ENCODE measurements at places on chromosomes 6 and 20.

GRCh38 chr6:158718461-158719046 is 68.7 kb downstream of the SYTL3 start:
- DNase-seq, result no peak

DNA sequence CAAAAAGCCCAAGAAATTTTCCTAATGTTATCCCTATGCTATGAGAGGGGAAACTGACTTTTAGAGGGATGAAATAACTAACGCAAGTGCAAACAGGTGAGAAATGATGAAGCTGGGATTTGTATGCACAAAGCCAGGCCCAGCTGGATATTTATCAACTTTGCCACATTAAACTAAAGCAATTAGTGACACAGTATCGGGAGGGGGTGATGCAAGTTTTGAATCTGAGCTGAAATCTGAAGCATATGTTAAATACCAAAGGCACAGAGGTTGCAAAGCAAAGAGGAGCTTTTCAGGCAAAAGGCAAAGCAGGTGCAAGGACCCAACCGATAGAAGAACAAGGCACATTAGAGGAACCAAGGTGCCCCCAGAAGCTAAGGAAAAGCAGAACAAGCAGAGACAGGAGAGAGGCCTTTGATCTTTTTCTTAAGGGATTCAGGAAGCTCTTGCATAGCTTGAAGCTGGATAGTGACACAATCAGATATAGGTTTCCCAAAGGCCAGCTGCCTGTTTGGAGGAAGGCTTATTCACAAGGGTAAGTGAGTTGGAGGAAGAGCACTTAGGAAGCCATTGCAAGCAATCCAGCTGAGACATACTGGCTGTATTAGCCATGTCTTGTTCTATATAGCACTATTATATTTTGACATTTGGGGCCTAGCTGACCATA is 207.5 kb downstream of the HIVEP2 start:
- DNase-seq, result no peak

- no peak for DNase-seq
Observed at GRCh38 chr20:63433351-63433750, 39.1 kb downstream of the KCNQ2 start.

DNA sequence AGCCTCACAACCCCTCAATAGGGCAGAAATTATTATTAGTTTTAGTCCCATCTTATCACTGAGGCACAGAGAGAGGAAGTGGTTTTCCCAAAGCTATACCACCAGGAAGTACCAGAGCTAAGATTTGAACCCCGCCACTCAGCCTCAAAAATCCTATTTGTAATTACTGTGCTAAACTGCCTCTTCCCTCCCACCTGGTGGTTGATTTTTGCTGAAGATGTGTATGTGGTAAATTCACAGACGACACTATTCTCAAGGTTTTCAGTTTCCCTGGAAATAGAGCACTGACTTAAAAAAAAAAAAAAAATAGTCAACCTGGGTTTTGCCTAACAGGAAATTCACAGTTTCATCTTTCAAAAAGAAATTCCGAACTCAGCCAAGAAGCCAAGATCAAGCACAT is 57.9 kb downstream of the TSHZ2 start:
- DNase-seq, result peak; percentile 29

DNA sequence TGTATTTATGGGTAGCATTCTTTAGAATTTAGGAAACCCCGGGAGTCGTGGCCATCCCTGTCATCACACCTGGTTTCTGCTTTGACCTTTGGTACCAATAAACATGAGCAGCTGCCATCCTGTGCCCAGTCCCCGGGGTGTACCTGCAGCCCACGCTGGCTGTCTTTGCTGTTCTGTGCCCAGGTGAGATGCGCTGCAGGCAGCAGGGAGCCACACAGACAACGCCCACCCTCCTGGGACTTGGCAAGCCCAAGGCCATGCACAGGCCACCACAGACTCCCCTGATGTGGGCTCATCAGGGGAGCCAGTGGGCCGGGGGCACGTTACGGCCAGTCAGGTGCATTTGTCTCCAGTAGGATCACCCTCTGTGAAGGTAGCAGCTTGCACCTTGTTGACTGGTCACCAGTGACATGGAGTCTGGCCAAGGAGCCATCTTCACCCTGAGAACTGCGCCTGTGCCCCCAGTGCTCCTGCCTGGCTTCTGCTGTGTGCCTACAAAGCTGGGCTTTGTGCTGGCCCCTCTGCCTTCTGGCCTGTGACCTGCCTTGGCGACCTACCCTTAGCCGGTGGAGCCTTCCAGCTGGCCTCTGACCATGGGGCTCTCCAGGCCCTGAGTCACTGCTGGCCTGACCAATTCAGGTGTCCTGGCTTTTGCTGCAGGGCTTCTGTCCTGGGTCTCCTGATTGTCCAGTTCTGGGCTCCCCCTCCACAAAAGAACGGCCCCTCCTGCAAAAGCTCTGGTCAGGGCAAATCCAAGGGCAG is 14.2 kb upstream of the UNC93A start:
- DNase-seq, result no peak

DNA sequence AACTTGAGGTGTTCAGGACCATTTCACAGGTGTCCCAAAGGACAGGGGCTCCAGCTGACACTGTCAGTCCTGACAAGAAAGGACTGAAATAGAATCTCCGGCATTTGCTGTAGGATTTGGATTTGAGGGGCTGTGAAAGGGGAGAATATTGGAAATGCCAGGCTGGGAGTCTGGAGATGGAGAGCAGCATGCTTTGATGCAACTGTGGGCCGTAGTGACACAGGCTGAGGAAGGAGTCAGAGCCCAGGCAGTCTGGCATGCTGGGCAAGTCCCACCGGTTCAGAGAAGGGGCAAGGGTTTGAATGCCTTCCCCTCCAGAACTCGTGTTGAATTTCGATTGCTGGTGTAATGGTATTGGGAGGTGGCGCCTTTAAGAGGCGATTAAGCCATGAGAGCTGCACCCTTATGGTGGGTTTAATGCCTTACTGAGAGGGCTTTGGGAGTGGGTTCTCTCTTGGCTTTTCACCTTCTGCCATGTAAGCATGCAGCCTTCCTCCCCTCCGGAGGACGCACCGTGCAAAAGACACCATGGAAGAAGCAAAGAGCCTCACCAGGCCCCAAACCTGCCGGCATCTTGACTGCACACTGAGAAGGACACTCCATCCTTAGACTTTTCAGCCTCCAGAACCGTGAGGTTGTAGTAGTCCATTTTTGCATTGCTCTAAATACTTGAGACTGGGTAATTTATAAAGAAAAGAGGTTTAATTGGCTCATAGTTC is 9.4 kb upstream of the PYGB start:
- no peak for DNase-seq

- DNase-seq, result no peak
Observed at GRCh38 chr6:127858727-127859391, 42.0 kb downstream of the THEMIS start.

DNA sequence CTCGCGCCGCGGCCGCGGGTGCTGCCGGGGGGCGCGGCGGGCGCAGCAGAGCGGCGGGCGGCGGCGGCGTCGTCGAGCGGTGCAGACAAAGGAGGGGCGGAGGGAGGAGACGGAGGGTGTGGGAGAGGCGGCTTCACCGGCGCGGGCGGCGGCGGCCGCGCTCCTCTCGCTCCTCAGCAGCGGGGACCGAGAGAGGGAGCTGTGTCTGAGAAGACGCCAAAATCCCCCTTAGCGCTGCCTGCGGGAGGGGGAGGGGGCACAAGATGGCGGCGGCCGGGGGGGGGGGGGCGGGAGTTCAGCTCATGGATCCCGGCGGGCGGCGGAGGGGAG is 296 bp downstream of the ADNP start:
- no peak for DNase-seq

DNA sequence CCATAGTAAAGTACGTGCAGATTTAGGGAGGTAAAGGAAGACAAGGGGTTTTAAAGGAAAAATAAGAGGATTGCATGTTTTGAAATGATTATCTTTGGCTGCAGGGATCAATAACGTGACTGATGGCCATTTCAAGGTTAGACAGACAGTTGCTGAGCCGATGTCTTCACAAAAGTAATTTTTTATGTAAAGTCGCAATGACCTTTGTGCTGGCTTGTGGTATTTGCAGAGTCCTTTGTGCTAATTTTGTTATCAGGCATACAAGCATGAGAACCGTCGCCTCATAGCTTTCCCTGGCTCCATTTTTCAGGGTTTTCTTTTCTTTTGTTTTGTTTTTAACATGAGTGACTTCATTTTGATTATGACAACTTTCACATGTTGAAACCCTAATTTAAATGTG is 605.7 kb upstream of the GJE1 start:
- no peak for DNase-seq

GRCh38 chr6:153140299-153140698 is 9.2 kb upstream of the RGS17 start:
- DNase-seq, result no peak

- no peak for DNase-seq
Observed at GRCh38 chr20:25275813-25276532, 28.1 kb downstream of the PYGB start.

GRCh38 chr6:136922685-136923006 is 545 bp downstream of the SLC35D3 start:
- no peak for DNase-seq

DNA sequence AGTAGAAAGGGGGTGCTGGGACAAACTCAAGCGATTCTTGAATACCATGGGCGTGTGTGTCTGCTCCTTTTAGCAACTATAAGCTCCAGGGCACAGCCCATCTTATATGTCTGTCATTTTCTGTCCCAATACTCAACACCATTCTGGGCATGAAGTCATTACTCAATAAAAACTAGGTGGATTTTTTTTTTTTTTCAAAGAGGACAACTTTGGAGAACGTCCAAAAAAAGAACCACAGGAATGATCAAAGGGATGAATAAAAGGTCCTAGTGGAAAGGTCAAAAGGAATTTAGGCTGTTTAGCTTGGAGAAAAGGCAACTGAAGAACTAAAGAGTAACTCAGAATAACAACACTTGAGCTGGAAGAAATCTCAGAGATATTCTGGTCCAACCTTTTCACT is 24.4 kb downstream of the UQCC1 start:
- no peak for DNase-seq

DNA sequence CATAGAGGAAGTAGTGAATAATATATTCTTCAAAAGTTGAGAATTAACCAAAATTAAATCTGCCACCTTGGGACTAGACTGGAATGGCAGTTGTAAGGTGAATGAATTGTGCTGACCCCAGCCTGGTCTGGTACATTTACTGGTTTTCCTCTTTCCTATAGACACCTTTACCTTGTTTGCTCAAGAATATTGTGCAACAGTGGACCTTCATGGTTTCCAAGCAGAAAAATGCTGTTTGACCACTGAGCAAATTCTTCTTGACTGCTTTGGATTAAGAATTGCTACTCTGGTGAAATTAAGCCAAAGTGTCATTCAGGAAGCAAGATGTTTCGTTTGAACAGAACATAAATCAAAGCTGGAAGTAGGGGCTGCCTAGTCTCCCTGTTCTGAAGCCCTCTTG is 156.6 kb upstream of the TAB2 start:
- no peak for DNase-seq

- DNase-seq, result no peak
Observed at GRCh38 chr20:9163251-9163650, 94.4 kb downstream of the PLCB4 start.

DNA sequence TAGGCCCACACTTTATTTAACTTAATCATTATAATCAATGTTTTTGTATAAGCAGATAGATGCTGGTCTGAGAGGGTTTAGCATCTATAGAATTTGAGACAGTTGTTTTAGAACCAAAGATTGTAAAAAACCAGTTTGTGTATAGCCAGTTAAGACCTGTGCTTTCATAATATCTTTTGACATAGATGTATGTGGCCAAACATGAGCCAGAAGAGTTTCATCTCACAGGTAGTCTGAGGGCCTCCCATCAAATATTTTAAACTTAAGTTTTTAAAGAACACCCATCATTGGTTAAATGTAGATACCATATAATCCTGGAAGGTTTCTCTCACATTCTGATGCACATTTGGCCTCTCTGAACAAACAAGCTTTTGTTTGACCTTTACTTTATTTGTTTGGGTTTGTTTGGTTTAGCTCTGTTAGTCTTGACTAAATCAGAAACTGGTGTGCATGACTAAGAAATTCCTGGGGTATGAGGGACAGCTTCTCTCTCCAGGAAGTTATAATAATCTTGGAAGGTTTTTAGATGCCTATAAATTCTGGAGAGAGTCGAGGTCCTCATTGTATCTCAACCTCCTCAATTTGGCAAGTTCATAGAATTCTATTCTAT is 58.0 kb upstream of the TMEM200A start:
- DNase-seq, result no peak

DNA sequence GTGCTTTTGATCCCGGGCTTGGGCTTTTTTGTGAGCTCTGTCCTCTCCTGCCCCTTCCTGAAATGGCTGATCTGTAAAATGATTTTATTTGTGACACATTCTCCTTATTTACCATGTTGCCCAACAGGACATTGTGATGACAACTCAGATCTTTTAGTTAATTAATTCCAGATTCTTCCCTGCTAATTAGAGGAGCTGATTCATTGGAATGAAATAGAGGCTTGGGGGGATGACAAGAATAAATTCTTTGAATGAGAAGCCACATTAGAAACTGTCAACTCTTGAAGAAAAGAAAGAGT is 26.1 kb upstream of the GABRR1 start:
- no peak for DNase-seq

DNA sequence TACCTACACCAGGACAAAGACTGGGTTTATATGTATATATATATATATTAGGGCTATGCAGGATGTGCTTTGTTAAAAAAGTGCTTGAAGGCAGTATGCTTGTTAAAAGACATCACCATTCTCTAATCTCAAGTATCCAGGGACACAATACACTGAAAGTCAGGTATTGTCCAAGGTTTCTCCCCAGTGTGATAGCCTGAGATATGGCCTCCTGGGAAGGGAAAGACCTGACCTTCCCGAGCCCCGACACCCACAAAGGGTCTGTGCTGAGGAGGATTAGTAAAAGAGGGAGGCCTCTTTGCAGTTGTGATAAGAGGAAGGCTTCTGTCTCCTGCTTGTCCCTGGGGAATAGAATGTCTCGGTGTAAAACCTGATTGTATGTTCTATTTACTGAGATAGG is 156.9 kb downstream of the GPX5 start:
- DNase-seq, result no peak

GRCh38 chr6:154414021-154414813 is 57.6 kb upstream of the IPCEF1 start:
- DNase-seq, result no peak

- no peak for DNase-seq
Observed at GRCh38 chr20:6053776-6054688, at the start of gene LRRN4. LRRN4 (minus strand) TSS chr20:6054060; CDS start chr20:6052799, 1,261 bp downstream.

DNA sequence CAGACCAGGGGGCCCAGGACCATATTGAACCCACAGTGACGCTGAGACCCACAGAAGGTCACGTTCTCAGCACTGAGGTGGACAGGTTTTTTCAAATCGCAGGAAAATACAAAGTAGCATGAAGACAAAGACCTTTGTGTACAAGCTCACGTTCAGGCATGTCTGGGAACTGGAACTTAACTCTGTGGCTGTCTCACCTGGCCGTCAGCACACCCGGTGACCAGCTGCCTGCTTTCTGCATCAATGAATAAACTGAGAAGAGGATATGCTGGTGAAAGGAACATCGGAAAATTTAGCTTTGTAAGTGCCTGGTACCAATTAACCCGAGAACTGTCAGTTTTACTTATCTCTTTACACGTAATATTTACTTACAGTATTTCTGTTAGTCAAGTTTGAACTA is 36.5 kb downstream of the WDR27 start:
- no peak for DNase-seq

DNA sequence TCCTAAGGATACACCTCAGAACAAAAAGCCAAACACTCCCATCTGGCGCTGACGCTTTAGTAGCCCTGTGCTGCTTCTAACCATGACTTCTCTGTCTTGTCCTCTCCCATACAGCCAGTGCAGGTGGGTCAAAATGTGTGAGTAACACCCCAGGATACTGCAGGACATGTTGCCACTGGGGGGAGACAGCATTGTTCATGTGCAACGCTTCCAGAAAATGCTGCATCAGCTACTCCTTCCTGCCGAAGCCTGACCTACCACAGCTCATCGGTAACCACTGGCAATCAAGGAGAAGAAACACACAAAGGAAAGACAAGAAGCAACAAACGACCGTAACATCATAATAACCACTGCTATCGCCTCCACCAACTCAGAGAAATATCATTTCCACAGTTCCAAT is 1.4 kb downstream of the DEFB132 start:
- peak; percentile 47 for DNase-seq
